CD4-positive, alpha-beta T cell treated with Interleukin-15 for 4 hours (primary cell): ENCODE measurements at places on chromosomes 7 and 10.

- no peak for DNase-seq
Observed at GRCh38 chr10:99337311-99337811, 8.2 kb downstream of the CNNM1 start.

DNA sequence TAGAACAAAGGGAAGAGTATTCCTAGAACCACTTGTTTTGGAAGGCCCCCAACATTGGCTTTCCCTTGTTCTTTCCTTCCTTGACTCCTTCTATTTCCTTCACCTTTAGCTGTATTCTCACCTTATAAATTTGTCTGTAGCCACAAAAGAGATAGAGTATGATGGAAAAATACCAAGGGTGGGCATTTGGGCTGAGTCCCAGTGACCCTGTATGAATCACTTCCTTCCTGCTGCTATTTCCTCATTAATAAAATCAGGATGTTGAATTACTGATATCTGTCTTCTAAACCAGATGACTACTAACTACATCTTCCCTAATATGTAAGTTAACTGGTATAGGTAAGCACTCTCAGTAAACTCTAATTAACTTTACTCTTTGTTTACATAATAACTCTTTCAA is 55.1 kb downstream of the IFIT5 start:
- DNase-seq = no peak

DNA sequence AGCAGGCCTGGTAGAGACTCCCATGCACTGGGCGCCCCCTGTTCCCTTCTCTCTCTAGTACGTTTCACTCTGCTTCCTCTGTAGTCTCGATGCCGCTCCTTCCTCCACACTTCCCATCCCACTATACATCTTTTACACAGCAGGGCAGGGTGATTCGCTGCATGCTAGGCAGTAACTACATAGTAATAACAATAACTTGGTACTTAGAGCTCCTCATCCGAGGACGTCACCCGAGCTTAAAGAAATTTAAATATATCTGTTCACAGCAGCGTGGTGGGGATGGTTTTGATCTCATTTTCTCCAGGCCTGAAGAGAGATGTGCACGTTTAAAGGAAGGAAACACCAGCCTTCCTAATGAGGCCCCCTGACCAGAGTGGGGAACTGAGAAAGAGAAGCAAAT is 276.9 kb downstream of the SKAP2 start:
- DNase-seq = no peak

- no peak for DNase-seq
Observed at GRCh38 chr7:51080622-51081269, 235.9 kb downstream of the COBL start.

DNA sequence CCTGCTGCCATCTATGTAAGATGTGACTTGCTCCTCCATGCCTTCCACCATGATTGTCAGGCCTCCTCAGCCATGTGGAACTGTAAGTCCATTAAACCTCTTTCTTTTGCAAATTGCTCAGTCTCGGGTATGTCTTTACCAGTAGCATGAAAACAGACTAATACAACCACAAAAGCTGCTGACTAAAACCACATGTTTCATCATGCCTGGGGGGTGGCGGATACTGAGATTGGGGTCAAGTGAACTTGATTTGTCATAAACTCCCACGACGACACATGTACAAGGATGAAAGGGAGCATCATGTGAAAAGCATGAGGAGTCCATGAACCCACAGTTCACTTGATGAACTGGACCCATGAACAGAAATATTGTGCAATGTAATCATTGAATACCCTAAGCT is 134.9 kb upstream of the ANK3 start:
- no peak for DNase-seq
